Stimulated activated naive CD8-positive, alpha-beta T cell treated with anti-CD3 and anti-CD28 coated beads, Interleukin-15, Interleukin-2, amounts not matched to agents 100 U/mL and 50 U/mL, for 24 hours (primary cell): ENCODE measurements at places on chromosomes 3 and 15.

- no peak for DNase-seq
These were observed 815 bp upstream of the ZNF280D start for GRCh38 chr15:56734013-56734635.

DNA sequence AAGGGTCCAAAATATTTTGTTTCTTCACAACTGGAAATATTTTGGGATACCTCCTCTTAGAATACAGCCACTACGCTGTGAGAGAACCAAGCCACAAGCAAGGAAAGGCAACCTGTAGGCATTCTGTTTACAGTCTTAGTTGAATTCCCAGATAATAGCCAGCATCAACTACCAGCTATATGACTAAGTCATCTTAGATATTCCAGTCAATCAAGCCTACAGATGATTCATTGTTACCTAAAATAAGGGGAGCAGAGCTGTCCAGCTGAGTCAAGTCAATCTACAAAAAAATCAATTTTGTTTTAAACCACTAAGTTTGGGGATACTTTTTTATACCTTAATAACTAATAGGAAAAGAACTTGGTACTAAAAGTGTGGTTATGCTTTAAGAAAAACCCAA, 526.4 kb upstream of the DPPA4 start:
- DNase-seq: no peak

DNA sequence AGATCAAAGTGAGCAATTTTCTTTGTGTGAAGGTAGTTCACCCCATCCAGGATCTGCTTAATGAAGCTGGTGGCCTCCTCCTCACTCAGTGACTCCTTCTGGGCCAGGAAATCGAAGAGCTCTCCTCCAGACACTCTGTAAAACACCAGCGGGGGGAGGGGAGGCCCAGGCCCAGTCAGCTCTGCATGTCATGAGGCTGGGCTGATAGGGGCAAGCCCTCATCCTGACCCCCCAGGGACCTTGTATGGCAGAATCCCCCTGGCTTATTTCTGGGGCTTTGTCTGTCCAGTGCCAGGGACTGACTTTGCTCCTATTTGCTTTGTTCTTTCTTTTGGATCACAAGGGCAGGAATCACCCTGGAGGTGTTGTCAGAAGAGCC, 74.9 kb downstream of the DAPK2 start:
- DNase-seq: peak; percentile 74

DNA sequence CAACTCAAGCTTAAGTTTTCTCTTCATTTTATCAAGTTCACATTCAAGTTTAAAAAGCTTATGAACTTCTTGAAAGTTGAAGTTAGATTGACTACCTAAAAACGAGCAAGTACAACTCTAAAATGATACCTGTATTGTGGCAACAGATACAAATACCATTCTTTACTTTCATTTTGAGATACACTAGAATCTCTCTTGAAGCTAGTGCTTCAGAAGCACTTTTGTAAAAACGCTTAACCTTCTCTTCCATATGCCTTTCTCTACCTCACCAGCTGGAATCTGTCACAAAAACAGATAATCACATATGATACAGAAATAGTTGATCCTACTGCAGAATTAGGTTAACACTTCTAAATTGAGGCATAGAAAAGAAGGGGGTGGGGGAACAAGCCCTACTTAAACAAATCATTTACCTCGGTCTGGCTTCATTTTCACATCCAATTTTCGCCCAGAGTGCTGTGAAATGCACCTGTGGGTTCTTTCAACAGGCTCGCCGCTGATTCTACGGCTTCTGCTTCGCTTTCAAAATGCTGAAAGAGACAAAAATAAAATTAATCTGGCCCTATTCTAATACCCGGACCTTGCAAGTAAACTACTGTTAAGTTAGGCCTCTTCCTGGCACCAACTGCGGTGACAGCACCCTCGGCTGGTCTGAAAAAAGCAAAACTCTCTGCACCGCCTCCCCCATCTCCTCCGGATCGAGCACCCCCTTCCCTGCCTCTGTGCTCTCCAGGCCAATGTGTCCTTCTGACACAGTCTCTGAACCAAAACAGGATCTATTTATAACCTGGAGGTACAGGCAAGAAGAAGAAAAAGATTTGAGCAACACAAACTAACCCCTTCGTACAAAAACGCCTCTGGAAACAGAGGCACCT, 1.4 kb downstream of the ATOSA start:
- peak; percentile 60 for DNase-seq

GRCh38 chr3:111080413-111080812, 8.8 kb downstream of the NECTIN3 start:
- no peak for DNase-seq

DNA sequence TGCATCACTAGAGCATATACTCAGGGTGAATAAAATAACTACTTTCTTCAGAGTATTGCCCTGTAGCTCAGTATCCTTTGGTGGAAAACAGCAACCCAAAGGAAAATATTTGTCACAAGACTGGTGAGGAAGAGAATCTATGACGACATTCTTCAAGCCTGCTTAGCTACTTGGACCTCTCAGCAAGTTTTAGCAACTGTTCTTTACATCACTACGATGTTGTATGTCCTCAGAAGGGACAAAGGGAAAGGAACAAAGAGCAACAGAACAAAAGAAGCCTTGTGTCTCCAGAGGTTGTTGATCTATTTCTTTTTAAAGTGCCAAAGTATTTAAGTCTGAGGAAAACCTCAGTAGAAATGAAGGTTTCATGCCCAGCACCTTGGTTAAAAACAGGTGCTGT, 746.7 kb downstream of the NAALADL2 start:
- no peak for DNase-seq

- DNase-seq: no peak
These were observed 161.1 kb upstream of the UBE2E1 start for GRCh38 chr3:23644676-23645075.

DNA sequence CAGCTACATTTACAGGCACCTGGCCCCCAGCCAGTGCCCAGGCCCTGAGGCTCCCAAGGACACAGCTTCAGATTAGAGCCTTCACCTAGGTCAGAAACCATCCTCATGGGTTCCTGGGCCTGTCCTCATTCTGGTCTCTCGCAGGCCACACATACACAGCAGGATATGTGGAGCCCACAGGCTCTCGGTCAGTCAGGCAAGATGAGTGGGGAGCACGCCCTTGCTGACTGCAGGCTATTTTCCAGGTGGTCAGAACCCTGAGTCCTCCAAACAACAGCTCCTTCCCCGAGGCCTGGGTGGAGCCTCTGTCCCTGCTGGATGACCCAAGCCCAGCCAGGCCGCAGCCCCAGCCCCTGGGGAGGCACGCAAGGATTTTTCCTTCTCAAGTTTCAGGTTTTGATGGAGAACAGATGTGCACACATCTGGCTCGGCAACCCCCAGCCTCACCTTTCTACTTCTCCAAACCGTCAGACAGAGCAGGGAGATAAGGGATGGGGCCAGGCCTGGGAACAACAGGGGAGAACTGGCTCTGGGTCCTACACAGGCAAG, 1.6 kb downstream of the STRA6 start:
- no peak for DNase-seq

GRCh38 chr15:49424954-49425353, 1.9 kb downstream of the FGF7 start:
- DNase-seq: no peak

- DNase-seq: no peak
These were observed 104.8 kb downstream of the PPP2R3A start for GRCh38 chr3:136070334-136070733.

- DNase-seq: no peak
These were observed 4.8 kb upstream of the HCLS1 start for GRCh38 chr3:121665488-121665887.

- DNase-seq: no peak
These were observed 497.6 kb downstream of the NTRK3 start for GRCh38 chr15:87758794-87759418.

DNA sequence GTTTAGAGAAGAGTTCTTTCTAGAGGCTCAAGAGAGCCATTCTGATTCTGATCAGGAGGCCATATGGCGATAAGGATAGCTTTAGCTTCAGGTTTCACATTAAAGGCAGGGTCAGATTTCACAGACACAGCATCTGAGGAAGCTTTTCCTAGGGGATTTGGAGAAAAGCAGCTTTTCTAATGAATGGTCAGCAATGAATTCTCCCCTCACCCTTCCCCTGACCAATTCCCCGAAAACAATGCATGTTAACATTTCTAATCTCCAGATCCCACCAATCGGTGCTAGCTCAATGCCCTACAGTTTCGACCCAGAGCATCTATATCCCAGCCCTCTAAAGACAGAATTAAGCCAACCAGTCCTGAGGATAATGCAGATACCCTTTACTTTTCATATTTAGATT, 9.8 kb downstream of the AGBL1 start:
- DNase-seq: no peak

DNA sequence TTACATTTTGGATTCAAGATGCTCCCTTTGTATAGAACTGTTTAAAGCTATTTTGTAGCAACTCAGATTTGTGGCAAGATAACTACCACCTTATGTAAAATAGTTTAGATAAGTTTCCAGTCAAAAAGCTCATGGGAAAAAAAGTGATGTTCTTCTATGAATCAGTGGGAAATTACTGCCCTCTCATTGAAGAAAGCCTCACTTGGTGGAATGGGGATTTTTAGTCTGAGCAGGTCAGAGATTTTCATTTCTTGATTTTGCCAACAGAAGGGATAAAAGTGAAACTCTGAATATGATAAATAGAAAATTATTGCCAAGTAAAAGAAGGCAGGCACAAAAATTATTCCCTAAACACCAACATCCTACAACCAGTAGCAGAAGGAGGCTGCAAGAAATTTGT, 25.8 kb upstream of the CSTA start:
- no peak for DNase-seq

DNA sequence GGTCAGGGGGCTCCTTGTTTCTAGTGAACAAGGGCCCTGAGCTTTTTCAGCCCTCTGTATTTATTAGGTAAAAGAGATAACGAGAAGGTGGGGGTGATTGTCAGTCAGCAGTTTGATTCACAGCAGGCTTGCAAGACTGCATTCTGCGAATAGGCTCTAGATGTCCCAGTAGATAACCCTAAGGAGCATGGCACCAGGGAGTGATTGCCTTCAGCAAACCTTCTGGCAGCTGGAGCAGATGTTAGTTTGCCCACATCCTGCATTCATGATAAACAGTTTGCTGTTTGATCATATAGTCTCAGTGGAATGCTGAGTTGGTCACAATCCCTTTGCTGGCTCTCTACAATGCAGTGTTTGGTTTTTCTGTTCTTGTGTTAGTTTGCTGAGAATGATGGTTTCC, 161.3 kb upstream of the GADL1 start:
- no peak for DNase-seq

- no peak for DNase-seq
These were observed 200.6 kb downstream of the SEMA6D start for GRCh38 chr15:47917881-47918280.

DNA sequence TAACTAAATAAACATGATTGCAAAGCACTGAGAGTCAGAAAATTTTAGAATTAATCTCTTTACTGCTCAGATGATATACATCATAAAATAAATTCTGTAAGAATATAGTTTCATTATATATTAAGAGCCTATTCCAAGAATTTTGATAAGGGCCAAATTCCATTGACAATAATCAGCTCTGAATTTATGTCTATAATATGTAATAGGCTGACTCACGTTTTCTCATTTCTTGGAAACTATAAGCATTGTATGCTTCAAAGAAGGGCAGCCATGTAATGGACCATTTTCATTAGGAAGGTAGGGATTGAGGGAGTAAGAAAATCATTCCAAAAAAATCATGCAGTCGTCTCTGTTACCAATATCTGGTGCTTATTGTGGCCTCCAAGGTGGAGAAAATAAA, 315.9 kb downstream of the ZIC4 start:
- no peak for DNase-seq

GRCh38 chr3:196012941-196013476, 68.9 kb downstream of the TFRC start:
- no peak for DNase-seq

DNA sequence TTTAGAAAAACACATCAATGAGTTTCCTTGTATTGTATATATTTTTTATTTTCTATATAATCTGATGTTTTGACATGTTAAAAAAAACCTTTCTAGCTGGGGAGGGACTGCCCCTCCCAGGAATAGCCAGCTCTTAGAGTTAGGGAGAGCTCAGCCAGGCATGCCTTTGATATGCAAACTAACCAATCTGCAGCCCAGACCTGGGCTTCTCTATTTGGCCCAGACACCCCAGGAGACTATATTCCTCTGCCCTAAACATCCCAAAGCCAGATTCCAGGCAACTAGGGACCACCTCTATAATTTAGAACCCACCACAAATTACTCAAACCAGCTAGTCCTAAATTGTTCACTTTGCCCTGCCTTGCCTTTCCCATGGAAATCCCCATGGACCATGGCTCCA, 390.9 kb upstream of the ADAMTS9 start:
- DNase-seq: no peak

DNA sequence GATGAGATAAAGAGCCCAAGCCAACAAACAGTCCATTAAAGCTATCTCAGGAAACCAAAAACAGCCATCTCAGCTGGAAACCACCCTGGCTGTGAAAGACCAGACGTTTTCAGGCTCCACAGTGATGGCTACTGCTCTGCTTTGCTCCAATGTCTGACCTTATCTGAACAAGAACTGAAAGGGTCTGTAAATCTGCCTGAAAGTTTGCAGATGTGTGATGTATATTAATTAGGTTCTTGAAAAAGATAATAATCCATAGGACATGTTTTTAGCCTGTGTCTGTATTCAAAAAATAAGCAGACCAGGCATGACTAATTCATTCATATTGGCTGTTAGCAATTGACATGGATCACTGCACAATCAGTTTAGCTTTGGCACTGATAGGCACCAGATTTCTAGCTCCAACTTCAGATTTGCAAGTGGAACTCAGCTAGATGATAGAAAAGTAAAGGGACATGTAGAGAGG, 611.4 kb upstream of the NAALADL2 start:
- no peak for DNase-seq

GRCh38 chr3:128703561-128703960, 22.4 kb upstream of the RAB7A start:
- no peak for DNase-seq

- DNase-seq: no peak
These were observed 41.1 kb upstream of the GNB5 start for GRCh38 chr15:52232327-52232726.

DNA sequence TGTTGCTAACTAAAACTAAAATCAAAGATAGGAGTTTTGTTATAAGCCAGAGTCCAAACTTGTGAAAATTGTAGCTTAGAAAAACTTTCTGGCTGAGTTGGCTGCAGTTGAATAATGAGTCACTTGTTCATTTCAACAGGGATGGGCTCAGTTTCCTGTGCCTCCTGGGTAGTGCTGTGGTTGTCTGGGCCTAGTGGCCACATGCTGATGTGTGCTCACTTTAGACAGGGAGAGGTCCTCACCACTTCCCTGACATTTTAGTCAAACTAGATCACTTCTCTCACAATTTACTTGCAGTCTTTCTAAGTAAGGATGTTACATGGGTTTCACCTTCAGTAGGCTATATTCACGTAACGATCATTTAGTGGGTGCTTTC, 6.3 kb upstream of the UBE2Q2 start:
- peak; percentile 32 for DNase-seq

DNA sequence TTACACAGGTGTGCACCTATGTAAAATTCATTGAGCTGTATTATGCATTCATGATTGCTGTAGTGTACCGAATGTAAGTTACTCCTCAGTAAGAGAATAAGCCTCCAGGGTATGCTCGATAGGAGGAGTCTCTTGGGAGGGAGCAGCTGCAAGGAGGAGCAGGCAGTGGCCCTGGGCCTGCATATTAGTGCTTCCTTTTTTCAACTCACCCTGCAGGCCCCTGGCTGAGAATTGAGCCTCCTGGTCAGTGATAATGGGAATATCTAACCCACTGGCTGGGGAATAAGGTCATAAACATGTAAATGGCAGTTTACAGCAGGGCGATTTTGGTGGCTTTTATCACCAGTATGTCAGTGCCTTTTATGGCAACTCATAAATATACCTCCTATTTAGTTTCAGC, 21.7 kb upstream of the SFMBT1 start:
- no peak for DNase-seq
